ENCODE measurements at places on chromosomes 4 and X. TPM values are rescaled to one million over a fixed set of nuclear protein-coding genes. Genes with fewer than 3 reads are reported as not detected.

GRCh38 chr4:151169900-151170299 lies 70.5 kb downstream of the RPS3A start:
- DNase-seq = no peak

GRCh38 chrX:81238166-81238565 lies 36.3 kb downstream of the SH3BGRL start:
- no peak for DNase-seq

GRCh38 chrX:53116101-53116500 lies 22.2 kb downstream of the KANTR start:
- DNase-seq = no peak

DNA sequence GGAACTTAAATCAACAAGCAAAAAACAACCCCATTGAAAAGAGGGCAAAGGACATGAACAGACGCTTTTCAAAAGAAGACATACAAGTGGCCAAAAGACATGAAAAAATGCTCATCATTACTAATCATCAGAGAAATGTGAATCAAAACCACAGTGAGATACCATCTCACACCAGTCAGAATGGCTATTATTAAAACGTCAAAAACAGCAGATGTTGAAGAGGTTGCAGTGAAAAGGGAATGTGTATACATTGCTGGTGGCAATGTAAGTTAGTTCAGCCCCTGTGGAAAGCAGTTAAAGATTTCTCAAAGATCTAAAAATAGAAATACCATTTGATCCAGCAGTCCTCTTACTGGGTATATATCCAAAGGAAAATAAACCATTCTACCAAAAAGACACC lies 22.6 kb downstream of the RTL9 start:
- DNase-seq = no peak

TMPRSS11F gene
- total RNA-seq = not detected

GRCh38 chrX:63855896-63856295 lies 70.9 kb upstream of the ARHGEF9 start:
- DNase-seq = no peak

GRCh38 chrX:121030083-121030482 lies 17.3 kb upstream of the GLUD2 start:
- DNase-seq = no peak

TRPC3 gene
- 1.1 TPM for total RNA-seq

BCORL1 gene
- total RNA-seq = 12.2 TPM

GRCh38 chr4:3184725-3185124 lies 64.2 kb upstream of the MSANTD1 start:
- DNase-seq = no peak

MAOA gene
- 381 TPM for total RNA-seq

GRCh38 chr4:68416591-68416990 lies 30.7 kb upstream of the TMPRSS11E start:
- no peak for DNase-seq

- no peak for DNase-seq
These were observed 354.1 kb downstream of the CAMK2D start for GRCh38 chr4:113407409-113407808.

DNA sequence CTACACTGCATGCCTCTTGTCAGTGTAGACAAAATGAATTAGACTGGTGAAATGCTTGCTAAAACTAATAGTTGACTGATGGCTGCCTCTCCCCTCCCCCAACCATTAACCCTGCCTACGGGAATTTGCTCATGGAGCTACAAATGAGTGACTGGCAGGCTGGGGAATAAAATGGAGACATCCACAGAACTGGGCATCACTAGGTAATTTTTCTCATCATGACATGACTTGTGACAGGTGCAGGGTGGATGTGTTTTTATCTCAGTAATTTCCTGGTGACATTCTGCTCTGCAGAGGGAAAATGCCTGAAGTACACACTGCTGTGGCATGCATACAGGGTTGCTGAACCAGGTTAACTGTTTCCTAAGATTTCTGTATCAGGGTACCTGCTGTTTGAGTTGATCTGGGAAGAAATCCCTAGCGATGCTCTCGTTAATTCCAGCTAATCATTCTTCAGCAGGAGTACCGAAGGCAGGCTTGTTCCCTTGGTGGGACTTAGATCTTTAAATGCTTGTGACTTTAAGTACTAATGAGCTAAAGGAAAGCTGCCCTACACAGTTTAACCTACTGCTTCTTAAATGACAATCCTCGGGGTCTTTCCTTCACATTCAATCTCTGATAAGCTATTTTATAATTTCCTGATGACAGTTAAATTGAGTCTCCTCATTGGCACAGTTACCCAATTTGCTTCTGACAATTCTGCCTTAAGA lies 376.3 kb upstream of the LCORL start:
- DNase-seq = no peak

GRCh38 chrX:106450405-106450804 lies 161.4 kb upstream of the RADX start:
- DNase-seq = no peak

DNA sequence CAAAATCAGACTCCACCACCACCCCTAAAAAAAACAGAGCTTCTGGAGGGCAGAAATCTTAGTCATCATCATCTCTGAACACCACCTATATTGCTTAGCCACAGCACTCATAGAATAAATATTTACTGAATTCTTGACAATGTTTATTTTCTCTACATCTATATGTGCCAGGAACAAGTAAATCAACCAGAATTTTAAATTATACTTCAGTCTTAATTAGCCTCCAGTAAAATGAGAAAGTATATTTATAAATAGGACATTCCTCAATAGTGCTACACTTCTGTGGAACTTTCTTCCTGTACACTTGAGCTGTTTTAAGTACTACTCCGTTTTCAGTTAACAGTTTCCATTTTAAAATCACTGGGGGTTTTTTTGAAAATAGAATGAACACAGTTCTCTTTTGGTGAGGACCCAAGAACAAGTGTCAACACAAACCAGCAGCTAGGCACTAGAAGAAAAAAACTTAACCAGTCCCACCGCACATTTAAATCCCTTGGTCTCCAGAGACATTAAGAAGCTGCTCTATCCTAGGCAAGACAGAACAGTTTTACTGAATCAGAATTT lies 25.5 kb downstream of the SMIM14 start:
- DNase-seq = no peak

- DNase-seq = no peak
These were observed 38.6 kb upstream of the EDA2R start for GRCh38 chrX:66677430-66677829.

DNA sequence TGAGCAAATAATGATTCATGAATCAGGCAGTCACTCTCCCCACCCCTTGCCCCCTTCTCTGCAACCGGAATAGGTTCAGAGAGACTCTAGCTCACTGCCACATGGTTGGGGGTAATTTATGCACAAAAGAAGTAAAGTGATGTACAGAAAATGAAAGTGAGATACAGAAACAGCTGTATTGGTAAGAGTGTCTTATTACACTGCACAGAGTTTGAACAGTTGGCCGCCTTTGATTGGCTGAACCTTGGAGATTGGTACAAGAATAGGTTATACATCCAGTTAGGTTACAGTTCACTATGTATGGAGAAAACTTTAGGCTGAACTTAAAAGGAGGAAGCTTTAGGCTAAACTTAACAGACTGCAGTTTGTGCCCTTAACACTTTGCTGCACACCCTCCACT lies 34.6 kb upstream of the DIAPH2 start:
- no peak for DNase-seq

GRCh38 chr4:4334798-4335520 lies 44.9 kb downstream of the ZBTB49 start:
- peak; percentile 48 for DNase-seq

DNA sequence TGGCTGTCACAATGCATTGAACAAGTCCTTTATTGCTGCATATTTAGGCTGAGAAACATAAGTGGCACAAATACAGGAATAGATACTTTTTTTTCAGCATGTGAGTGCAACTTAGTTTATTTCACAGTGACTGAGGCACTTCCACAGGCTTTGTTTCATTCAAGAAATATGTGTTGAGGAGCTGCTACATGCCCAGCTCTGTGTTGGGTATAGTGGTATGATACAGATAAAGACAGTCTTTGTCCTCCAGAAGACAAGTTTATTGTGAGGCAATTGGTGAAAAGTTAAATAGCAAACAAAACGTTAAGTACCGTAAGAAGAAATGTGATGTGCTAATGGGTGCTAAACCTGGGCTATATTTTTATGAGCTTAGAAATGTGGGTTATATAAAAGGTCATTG lies 186.4 kb downstream of the SPRY1 start:
- DNase-seq = no peak

GRCh38 chr4:17492058-17492741 lies 19.7 kb downstream of the QDPR start:
- peak; percentile 36 for DNase-seq

- no peak for DNase-seq
These were observed 3.0 kb upstream of the ARMCX4 start for GRCh38 chrX:101482296-101482695.

DNA sequence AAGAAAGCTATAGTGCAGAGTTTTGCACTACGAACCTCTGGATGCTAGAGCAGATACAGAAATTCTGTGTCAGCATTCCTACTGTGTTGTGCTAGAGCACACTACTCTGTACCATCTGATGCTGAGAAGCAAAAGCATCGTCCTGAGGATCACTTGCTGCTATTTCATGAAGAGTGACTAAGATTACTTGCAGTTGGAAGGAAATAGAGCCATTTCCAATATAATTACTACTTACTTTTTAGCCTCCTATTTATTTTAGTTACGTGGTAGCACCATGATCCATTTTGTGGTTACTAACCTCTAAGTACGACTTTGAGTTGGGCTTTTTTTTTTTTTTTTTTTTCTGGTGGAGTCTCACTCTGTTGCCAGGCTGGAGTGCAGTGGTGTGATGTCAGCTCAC lies 226.7 kb downstream of the PALLD start:
- DNase-seq = no peak

DNA sequence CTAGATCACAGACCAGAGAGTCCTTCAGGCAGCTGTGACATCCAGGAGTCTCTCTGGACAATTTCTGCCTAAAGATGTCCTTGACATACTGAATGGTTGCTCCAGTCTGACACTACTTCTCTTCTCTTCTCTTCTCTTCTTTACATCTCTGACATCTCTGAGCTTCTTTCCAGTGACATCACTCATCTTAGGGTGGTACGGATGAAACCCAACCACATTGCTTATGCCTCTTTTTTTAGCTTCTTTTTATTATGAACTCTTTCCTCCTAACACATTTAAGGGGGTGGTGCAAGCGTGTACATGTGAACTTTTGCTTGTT lies 39.4 kb upstream of the IRF2 start:
- DNase-seq = no peak

ANXA3 gene
- total RNA-seq = 44.8 TPM

HMGN5 gene
- 4.5 TPM for total RNA-seq

SYTL4 gene
- total RNA-seq = 52.5 TPM

ANKRD50 gene
- 11.8 TPM for total RNA-seq

DNA sequence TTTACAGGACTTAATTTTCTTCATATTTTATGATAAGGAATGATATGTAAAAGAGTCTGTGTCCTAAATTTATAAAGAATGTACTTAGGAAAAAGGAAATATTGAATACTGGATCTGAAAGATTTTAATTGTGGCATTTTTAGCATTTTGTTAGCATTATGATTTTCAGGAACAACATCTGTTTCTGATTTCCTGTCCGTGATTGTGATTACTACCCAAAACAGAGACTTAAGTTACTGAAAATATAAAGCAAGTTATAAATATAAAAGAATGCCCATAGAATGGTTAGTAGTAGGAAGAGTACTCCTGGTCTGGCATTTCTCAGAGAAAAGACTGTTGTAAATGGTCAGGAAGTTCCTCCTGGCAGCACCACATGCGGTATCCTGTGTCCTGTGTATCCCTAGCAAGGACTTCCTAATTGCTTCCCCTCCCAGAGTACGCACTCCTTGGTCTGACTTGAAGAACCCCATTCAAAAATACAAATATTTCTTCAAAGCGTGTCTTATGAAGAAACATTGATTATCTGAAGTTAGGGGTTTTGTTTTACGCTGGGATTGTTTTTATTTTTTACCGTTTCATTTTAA lies 88.9 kb downstream of the RS1 start:
- no peak for DNase-seq

DNA sequence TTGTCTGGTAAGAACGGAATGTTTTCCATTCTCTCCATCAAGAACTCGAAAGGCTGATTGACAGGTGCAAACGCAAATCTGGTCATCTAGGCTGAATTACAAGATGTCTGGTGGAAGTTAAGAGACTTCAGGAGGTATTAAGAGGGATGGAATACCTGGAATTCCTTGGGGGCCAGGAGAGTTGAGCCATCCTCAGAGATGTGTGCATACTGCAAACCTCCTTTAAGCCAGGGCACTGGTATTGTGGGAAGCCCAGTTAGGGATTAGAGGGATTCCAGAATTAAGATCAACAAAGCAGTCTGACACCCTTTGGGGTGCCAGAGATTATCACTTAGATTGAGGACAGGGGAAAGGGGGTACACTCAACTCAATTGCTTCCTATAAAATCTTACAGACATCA lies 151.4 kb downstream of the VCX3A start:
- no peak for DNase-seq

CT83 gene
- not detected for total RNA-seq

TMEM184C gene
- total RNA-seq = 38.1 TPM

GRCh38 chrX:153612413-153612812 lies 13.5 kb upstream of the CCNQ start:
- DNase-seq = no peak

GRCh38 chr4:22179124-22179874 lies 230.7 kb upstream of the KCNIP4 start:
- DNase-seq = no peak

IQSEC2 gene
- total RNA-seq = 32.1 TPM

SLC7A11 gene
- total RNA-seq = 1.9 TPM

GRCh38 chr4:16123356-16124084 lies 39.7 kb upstream of the PROM1 start:
- DNase-seq = no peak

DNA sequence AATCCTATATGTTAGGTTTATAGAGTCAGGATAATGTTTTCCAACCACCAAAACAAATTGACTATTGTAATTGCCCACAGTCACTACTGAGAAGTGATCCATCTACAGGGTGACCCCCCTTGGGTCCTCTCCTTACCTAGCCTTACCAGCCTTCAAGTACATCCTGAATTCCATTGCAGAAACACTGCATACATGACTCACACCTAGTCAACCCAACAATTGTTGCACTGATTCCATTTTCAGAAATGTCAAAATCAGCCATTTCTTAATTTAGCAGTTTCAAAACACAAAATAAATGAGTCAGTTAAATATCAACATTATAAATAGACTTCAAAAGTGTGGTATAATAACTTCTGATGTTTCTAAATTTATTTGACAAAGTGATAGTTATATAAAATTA lies 106.3 kb upstream of the TNIP3 start:
- DNase-seq = no peak

DNA sequence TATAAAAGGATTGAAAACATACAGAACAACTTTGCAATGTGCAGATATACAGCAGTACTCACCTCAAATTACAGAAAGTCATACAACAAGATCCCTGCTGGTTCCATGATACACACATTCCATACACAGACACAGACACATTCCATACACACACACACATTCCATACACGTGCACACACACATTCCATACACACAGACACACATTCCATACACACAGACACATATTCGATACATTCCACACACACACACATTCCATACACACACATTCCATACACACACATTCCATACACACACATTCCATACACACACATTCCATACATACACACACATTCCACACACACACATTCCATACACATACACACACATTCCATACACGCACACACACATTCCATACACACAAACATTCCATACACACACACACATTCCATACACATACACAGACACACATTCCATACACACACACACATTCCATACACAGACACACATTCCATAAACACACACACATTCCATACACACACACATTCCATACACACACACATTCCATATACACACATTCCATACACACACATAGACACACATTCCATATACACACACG lies 13.7 kb downstream of the LINC00632 start:
- no peak for DNase-seq

AR gene
- 1.2 TPM for total RNA-seq

- no peak for DNase-seq
These were observed 261.2 kb upstream of the ANKRD50 start for GRCh38 chr4:124973716-124974115.

Data from left colon (tissue), 2 donors.